ENCODE measurements at places on chromosomes 2 and 18.

GRCh38 chr2:1598041-1598710 lies 146.1 kb downstream of the PXDN start:
- DNase-seq = no peak

DNA sequence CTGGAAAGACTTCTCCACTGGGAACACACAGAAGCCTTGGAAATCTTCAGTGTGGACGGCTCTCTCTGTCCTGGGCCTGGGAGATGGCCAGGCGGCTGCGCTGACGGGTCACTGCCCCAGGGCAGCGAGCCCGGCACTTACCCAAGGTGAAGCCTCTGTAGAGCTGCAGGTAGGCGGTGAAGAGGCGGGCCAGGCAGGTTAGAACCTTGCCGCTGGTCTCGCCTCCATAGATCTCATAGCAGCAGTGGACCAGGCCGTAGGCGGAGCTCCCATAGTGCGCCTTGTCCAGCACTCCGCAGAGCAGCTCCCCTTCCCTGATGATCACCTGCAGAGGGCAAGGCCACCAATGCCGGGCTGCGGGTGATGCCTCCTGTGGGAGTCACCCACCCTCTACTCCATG lies 53.0 kb downstream of the POLR1A start:
- no peak for DNase-seq

GRCh38 chr2:19104503-19104902 lies 253.9 kb downstream of the OSR1 start:
- DNase-seq = no peak

- no peak for DNase-seq
These were observed 46.5 kb downstream of the TRAK2 start for GRCh38 chr2:201404699-201405280.

DNA sequence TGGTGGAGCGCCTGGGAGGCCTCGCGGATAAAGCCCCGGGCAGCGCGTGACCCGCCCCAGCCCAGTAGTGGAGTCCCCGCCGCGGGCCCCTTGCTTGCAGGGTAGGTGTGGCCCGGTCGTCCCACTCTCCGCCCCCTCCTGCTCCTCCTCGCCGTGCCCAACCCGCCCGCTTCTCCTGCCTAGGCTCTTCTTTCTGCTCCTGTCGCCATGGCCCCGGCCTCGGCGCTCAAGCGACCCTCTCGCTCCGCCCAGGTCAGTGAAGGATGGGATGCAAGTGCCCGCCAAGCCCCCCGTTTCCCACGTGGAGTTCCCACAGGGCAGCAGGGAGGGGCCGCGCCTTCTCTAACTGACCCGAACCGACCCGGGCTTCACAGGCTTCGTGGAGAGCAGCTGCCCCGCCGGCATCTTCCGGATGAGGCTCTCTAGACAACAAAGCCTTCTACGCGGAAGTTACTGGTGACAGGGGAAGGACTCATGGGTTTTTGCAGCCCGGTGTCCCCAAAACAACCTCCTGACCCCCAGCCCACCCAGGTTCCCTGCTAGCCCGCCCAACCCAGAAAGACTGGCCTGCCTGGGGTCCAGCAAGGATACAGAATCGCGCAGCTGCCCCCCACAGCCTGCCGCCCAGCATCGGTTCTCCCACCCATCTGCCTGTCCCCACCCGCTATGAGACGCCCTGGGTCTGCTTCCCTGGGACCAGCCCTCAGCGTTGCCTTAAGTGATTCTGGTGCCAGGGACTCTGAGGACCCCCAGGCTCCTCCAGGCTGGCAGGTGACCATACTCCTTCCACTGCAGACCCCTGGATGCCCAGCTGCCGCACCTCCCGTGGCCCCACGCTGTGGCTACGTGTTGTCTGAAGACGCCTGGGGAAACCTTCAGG lies 32.8 kb downstream of the TTC32 start:
- peak; percentile 80 for DNase-seq

- DNase-seq = no peak
These were observed 69.9 kb downstream of the RHBDD1 start for GRCh38 chr2:226905718-226906117.

- peak; percentile 49 for DNase-seq
These were observed 125.7 kb downstream of the EIPR1 start for GRCh38 chr2:3251946-3252345.

DNA sequence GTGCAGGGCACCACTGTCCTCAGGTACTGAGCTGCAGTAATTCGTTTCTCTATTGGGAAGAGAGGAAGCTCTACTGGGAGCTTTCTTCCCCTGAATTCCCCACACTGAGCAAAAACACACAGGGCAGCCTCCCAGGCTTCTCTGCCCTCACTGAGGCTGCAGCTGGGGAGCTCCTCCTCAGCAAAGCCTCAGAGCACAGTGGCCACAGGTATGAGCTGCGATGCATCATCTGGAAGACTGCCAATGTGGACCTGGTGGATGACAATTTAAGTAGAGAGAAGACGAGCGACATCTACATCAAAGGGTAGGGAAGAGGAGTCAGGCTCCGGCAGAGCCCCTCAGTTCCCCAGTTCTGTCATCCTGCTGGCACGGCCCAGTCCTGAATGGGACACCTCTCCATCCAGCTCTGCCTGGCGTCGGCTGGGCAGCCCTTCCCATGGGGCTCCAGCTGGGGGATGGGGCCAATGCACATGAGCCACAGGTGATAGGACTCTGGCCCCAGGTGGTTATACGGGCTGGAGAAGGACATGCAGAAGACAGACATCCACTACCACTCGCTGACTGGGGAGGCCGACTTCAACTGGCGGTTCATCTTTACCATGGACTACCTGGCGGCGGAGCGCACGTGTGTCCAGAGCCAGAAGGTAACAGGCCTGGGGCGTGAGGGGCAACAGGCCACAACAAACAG lies 37.6 kb downstream of the LMAN2L start:
- no peak for DNase-seq

GRCh38 chr2:74895001-74895400 lies 61.1 kb downstream of the HK2 start:
- DNase-seq = no peak

GRCh38 chr2:227889336-227889735 lies 17.9 kb downstream of the DAW1 start:
- DNase-seq = no peak

DNA sequence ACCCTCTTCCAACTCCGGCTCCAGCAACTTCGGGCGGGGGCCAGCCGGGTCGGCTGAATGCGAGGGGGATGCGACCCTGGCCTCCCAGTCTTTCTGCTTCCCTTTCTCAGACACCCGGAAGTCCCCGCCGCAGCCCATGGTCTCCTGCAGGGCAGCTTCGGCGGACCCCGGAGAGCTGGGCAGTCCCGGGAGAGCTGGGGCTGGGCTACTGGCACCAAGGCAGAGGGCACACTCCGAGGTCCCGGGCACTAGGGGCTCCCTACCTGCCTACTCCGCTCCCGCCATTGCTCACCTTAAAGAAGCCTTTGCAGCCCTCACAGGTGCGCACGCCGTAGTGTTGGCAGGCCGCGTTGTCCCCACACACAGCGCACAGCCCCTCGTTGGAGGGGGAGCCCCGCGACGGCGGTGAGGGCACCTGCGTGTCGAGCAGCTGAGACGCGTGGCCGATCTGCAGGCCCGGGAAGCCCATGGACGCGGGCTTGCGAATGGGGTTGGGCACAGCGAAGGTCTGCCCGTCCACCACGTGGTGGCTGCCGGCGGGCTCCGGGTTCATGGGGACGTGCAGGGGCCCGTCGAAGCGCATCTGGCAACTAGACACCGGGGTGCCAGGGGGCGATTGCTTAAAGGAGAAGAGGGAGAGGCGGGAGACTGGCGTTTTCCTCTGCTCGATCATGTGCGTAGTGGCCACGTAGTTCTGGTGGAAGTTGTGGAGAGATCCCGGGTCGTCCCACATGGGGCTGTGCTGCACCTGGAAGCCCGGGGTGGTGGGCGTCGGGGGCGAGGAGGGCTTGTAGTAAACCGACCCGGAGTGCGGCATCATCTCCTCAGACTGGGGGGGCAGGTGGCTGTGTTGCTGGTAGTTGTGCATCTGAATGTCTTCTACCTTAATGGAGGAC lies 3.2 kb downstream of the NR4A2 start:
- no peak for DNase-seq

DNA sequence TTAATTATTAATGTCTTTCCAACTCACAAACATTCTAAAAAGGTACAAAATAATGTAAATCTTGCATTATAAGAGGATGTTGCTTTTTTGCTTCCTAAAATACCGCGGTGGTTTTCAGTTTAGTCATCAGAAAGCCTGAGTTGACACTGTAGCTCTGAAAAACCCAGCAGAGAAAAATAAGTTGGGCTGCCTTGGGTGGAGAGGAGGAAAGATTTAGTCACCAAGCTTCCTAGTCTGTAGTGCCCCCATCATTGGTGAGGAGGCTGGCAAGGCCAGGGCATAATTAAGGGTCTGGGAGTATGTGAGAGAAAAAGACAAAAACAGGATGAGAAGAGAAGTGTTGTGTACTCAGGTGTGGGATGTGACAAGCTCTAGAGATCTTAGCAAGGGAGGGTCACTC lies 5.7 kb downstream of the PTPRM start:
- no peak for DNase-seq

GRCh38 chr18:77366720-77367641 lies 117.3 kb downstream of the GALR1 start:
- DNase-seq = peak; percentile 34

GRCh38 chr2:177174486-177174885 lies 38.1 kb upstream of the HNRNPA3 start:
- no peak for DNase-seq

- DNase-seq = no peak
These were observed 8.0 kb upstream of the MBP start for GRCh38 chr18:77140439-77141109.

- DNase-seq = no peak
These were observed 5.5 kb upstream of the ARL4C start for GRCh38 chr2:234502285-234502918.

GRCh38 chr2:63834401-63834800 lies 7.3 kb upstream of the UGP2 start:
- DNase-seq = no peak

- DNase-seq = no peak
These were observed 77.3 kb upstream of the KCNH7 start for GRCh38 chr2:162915858-162916257.

- no peak for DNase-seq
These were observed 65.9 kb upstream of the CPO start for GRCh38 chr2:206873423-206873822.

GRCh38 chr2:234476766-234477165 lies 20.1 kb downstream of the ARL4C start:
- no peak for DNase-seq

- no peak for DNase-seq
These were observed 11.6 kb upstream of the SPTBN1 start for GRCh38 chr2:54444503-54444902.

- no peak for DNase-seq
These were observed 280.9 kb upstream of the FANCL start for GRCh38 chr2:58521803-58522554.

- no peak for DNase-seq
These were observed 28.8 kb downstream of the COLEC12 start for GRCh38 chr18:471716-472115.

DNA sequence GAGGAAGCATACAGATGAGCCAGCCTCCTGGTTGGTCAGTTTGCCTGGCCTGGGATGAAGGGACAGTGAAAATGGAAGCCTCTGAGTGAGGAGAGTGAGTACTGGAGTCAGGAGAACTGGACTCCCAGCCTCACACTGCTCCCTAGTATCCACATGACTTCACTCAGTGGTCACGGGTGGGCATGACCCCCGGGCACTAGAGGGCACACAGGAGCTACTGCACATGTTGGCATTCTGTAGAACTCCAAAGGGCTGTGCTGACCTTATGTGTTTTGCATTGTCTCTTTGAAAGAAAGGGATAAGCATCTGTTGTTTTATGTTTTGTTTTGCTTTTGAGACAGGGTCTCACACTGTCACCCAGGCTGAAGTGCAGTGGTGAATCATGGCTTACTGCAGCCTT lies 23.7 kb downstream of the NCAPH start:
- no peak for DNase-seq

GRCh38 chr2:109454765-109455394 lies 158.9 kb downstream of the SEPTIN10 start:
- no peak for DNase-seq

GRCh38 chr2:125561302-125561701 lies 1094.7 kb upstream of the GYPC start:
- DNase-seq = no peak

GRCh38 chr2:190093793-190094192 lies 31.3 kb upstream of the MSTN start:
- no peak for DNase-seq

DNA sequence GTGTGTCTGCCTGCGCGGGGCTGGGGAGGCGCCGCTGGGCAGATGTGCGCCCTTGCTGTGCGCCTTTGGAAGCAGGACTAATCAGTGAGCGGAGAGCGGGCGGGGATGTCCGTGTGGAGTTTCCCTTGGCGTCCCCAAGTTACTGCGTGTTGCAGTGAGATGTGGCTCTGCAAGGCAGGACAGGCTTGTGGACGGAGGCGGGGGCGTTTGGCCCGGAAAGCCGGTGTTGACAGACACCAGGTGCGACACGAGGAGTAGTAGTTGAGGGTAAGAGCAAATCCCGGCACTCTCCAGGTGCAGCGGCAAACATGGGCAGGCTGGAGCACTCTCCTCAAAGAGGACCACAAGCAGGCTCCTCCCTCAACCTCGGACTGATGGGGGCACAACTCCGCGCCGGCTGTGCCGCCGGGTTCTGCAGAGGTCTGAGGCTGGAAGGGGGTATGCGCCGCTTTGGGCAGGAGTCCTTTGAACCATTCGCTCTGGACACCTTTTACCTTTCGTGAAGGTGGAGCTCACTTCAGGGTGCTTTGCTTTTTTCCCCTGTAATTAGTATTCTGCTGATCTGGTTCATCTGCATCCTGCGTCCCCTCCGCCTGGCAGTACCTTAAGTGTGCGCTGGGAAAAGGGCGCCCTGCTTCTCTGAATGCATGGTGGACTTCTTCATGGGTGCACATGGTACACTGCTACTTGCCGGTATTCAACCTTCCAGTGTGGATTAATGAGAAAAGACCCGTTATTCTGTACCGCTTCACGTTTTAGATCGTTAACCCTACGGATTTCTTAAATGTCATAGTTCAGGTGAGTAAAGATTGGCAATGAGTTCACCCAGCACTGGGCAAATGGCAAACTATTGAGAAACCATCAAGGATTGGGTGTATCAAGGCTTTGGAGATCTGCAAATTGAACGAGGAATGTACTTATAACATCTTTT lies 608 bp downstream of the CDH7 start:
- peak; percentile 38 for DNase-seq

- no peak for DNase-seq
These were observed 96.2 kb upstream of the ASAP2 start for GRCh38 chr2:9110346-9110884.

DNA sequence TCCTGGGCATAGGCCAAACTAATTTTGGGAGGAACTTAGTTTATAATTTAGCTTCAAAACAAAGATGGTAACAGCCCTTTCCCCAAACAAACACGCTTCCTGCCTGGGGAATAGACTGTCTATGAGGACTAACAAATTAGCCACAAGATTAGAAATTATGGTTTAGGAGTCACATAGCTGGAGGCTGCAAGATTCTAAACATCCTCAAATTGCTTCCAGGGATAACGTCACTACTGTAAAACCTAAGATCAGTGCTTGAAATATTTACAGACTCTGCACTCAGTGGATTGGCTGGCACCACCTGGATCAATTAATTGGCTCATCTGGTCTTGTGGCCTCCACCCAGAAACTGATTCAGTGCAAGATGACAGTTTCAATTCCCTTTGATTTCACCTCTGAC lies 118.0 kb upstream of the TACR1 start:
- DNase-seq = no peak

All from right hindlimb (tissue), 1 donor.